Activated effector memory CD4-positive, alpha-beta T cell treated with Interleukin-2 at 50 U/mL for 16 hours (primary cell): ENCODE measurements at places on chromosomes 12 and 14.

DNA sequence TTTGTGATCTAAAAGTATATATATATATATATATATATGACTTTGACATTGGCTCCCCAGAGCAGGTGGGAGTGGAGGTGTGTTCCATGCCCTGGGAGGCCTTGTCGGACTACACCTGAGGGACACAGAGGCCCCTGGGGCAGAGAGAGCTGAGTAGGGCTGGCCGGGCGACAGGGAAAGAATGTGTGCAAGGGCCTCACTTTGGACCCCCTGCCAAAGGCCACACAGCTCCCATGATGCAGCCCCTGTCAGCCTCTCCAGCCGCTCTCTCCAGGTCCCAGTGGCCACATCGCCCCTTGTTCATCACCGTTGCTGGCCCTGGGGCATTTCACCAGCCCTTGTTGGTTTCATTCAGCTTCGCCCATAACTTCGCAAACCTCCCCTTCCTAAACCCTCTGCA lies 123.9 kb downstream of the BCL11B start:
- no peak for DNase-seq

- DNase-seq: no peak
These were observed 37.2 kb upstream of the TDRD9 start for GRCh38 chr14:103890821-103891666.

GRCh38 chr14:95480887-95481226 lies 35.6 kb downstream of the SYNE3 start:
- no peak for DNase-seq

- DNase-seq: no peak
These were observed 198.3 kb upstream of the CPNE8 start for GRCh38 chr12:39103552-39104165.

- DNase-seq: no peak
These were observed 2.7 kb downstream of the M6PR start for GRCh38 chr12:8946733-8947132.
